Stromal cell of bone marrow (primary cell): ENCODE measurements at places on chromosomes 1 and 21.
A peak's percentile ranks its signal among the peaks of the same experiment; 100 is the strongest.

- DNase-seq: no peak
These were observed 52.2 kb upstream of the ROR1 start for GRCh38 chr1:63721531-63722189.

- DNase-seq: no peak
These were observed 36.8 kb upstream of the BMP8B start for GRCh38 chr1:39825432-39825941.

GRCh38 chr21:45499201-45499750 is 43.0 kb downstream of the SLC19A1 start:
- no peak for DNase-seq

GRCh38 chr21:45850181-45850580 is 131.4 kb upstream of the COL6A1 start:
- DNase-seq: no peak

DNA sequence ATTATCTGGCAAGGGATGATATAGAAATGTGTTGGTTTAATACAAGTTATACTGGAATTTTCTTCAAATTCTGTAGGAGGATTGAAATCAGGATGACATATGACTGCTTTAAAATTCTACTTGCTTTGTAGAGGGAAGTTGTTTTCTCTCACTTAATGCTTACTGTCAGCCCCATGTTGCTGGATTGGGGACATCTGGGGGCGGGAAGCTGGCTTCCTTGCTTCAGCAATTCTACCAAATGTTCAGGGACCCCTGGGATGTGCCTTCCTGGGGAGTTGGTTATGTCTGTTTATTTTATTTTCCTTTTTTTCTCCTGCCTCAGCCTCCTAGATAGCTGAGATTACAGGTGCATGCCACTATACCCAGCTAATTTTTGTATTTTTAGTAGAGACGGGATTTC is 63.5 kb downstream of the CNIH3 start:
- DNase-seq: no peak

GRCh38 chr1:28792644-28793121 is 19.3 kb upstream of the OPRD1 start:
- DNase-seq: no peak

- no peak for DNase-seq
These were observed 11.0 kb upstream of the C1QA start for GRCh38 chr1:22625262-22625925.

DNA sequence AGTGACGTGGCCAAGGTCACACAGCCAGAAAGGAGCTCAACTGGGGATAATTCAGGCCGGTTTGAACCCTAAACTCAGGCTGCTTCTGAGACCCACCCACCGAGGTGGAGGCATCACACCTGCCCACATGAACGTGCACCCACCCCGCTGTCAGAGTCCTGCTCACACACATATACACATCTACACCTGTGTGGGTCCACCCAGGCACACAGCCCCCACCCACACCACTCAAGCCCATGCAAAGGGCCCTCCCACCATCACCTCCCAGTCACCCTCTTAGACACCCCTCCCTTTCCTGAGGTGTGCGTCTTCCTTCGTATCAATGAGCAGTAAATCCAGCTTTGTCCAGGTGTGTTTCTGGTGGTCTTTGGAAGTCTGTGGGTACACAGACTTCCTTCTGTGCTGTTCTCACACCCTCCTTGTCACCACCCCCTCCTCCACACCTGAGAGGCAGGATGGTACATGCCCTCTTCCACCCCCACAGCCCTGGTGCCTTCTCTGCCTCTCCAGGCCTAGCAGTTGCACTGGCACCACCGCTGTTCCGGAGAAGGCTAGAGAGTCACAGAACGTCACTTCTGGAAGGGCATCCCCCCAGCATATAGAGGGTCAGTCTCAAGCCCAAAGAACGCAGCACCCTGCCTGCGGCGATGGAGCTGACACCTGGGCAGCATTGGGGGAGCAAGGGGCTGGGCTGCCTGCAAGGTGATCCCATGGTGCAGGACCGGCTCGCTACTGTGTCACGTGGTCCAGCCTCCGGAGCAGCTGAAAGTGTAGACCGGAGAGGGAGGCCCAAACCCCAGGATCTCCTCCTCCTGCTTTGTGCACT is 18.9 kb upstream of the FAM131C start:
- DNase-seq: no peak

- DNase-seq: no peak
These were observed 375.5 kb downstream of the PCP4 start for GRCh38 chr21:40242586-40243265.

DNA sequence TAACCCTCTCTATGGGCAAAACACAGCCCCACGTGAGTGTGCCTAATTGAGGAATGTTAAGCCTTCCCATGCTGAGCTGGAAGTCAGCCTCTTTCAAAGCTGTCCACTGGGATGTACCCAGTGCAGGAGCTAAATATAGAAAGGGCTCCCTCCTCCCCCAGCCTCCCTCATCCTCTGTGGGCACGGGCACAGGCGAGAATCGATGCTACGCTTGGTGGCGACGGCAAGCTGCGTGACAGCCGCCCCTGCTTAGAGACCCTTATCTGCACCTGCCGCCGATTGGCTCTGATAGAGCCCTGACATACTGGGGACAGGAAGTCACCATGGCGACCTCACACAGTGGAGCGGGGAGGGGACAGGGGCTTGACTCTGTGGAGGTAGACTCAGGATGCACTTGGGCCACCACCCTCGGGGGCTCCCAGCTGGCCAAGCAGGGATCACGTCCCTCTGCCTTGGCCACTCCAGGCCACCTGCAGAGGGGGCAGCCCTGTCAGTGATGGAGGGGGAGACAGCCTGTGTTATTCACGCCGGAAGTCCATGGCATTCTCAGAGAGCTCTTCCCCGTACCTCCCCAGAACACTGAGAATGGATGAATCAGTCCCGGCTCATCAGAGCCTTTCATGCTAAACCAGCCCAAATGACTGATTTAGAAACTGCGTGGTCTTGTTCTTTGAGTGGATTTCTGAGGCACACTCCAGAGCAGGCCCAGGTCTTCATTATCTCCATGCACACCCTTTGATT is 84.8 kb downstream of the KCND3 start:
- peak; percentile 4 for DNase-seq

GRCh38 chr21:25569084-25569483 is 38.2 kb downstream of the MRPL39 start:
- DNase-seq: no peak

DNA sequence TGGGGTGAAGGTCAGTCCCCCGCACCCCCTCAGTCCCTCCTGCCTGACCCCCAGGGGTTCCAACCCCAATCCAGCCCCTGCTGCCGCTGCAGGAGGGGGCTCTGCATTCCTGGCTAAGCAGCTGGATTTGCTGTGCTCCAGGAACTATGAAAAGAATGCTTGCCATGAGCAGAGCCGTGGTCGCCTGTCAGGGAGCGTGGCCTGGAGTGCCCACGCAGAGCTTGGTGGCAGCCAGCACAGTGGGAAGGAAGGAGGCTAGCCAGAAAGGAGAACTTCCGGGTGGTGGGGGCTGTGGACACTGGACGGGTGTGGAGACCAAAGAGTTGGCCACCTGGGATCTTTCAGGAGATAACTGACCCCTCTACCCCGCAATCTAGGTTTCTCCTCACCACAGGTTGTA is 5.6 kb downstream of the COL8A2 start:
- DNase-seq: no peak

DNA sequence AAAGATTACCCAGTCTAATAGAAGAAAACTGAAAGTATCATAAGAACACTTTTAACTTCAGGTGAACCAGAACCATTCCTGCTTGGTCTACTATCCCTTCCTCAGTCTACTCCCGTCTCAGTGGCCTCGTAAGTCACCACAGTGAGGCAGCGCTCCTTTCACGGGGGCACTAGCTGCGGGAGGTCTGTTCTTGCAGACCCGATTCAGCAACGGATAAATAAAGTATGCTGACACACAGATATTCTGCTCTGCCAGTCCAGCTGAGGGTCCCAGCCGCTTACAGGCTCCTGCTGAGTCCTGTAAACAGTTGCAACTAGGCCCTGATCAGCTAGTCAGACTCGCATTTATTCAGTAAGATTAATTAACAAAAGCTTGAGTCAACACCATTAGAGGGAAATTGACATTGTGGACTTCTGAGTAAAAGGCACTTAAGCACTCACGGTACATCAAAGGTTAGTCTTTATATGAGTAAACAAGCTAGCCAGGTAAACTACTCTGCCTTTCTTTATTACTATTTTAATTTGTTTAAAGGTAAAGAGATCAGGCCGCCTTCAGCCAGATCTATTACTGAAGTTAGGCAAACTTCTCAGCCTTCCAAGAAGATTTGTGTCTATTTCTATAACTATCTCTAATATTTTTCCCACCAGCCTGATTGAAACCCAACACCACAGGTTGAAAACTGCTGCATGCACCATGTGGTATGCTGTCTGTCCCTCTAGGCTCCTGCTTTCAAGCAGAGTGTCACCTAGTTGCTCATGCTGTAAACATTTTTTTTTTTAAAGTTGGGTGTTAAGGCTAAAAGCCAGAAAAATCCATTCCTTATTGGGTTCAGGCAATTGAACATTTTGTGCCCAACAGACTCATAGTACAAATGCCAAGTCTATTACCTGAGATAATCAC is 87.7 kb downstream of the INTS7 start:
- DNase-seq: no peak

DNA sequence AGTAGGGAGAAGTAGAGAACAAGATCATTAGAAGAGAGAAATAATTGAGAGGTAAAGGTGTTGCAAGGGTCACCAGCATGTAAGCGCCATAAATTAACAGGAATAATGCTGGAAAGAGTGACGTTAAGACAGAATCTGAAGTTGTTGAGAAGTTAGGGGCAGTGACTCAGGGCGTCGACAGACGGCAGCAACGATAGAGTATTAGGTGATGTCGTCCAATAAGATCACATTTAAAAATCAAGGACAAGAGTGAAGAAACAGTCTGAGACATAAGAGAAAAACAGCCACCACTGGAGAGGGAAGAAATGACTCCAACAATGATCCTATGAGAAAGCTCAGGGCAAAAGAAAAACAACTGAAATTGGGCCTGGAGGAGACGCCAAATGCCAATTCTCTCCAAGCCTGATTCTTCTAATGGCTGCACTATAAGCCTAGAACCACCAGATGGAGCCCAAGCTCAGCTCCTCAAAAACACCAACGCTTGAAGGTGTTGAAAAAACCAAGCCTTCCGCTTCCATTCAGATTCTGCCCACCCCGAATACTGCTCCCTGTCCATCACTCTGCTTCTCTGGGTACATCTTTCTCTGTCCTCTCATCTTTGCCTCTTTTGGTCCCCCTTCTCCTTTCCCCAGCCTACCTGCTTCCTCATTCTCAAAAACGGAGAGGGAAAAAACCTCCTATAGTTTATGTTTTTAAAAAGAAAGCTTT is 70.0 kb downstream of the LUZP1 start:
- DNase-seq: peak; percentile 67

GRCh38 chr21:38327984-38328383 is 71.2 kb downstream of the KCNJ15 start:
- peak; percentile 71 for DNase-seq

DNA sequence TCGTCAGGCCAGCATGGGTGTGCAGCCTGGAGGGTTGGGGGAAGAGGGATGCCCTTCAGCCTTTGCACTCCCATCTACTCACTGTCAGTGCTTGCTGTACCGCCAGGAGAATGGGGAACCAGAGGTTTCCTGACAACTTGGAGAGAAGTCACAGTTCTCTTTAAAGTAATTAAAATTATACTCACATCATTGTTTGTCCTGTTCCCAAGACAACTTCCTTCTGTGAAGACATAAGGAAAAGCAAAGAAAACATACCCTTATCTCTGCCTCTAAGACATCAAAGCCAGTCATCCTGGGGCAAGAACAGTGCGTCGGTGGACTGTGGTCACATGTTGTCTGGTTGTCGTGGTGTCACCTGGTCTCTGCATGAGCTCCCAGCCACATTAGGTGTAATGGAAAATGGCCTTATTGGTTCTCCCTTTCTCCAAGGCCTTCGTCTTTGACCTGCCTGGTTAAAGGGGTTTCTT is 17.6 kb downstream of the TRAF5 start:
- DNase-seq: no peak

DNA sequence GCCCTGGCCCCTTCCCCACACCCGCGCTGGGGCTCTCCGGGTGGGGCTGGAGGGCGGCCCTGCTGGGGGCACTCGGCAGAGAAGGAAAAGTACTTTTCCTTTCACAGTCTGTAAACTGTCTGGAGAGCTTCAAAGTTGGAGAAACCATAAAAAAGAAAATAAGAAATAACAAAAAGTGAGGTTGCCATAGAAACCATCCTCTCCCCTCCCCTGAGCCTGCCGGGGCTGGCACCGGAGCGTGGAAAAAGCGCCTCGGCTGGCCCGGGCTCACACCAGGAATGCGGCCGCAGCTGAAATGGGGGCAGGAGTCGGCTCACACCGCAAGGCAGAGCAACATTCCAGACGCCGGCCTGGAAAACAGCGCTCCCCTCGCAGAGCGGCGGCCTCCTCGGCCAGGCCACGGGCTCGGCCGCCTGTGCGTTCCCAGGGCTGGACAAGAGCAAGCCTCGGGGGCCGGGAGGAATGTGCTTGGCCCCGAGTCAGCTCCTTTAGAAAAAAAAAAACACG is 69.2 kb downstream of the MORN1 start:
- peak; percentile 87 for DNase-seq

- no peak for DNase-seq
These were observed 42.8 kb upstream of the PPP2R5A start for GRCh38 chr1:212242288-212242984.

DNA sequence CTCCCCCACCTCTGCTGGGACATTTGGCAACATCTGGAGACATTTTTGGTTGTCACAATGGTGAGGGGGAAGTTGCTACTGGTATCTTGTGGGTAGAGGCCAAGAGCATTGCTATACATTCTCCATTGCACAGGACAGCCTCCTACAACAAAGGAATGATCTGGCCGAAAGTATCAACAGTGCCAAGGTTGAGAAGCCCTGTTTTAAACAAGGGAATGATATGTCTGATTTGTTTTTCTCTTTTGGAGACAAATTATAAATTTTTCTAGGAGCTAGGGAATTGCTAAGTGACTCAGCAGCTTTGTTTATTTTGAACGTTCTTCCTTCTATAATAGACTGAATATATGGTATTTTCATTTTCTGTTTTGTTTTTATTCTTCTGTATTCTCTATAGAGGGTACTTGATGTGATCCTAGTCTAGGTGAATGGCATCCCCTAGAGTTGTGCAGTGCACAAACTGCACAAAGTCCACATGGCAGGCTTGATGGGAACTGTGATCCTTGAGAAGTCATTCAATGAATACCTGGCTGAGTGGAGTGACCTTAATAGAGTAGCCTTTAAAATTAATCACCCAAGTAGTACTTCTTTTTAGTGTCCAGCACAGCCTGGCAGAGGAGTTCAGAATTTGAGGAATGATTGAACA is 288.6 kb upstream of the USP24 start:
- no peak for DNase-seq

- DNase-seq: no peak
These were observed 68.9 kb downstream of the NRIP1 start for GRCh38 chr21:14995695-14996490.

GRCh38 chr21:38839328-38840286 is 33.9 kb downstream of the ETS2 start:
- peak; percentile 54 for DNase-seq

DNA sequence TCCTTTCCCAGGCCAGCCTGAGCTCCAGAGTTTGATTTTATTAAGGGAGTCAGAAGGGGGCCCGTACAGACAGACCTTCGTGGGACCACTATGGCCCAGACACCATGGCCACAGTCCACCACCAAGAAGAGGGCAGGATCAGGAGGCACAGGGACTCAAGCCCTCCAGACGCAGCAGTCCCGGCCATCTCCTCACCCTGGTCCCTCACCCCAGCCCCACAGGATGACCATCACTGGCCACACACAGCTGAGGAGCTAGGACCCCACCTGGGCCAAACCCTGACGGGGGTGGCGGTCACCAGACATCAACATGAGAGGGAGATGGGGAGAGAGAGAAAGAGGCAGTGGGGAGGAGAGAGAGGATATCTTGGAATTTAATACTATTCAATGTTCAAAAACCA is 29.2 kb upstream of the AGPAT3 start:
- DNase-seq: no peak

- no peak for DNase-seq
These were observed 73.8 kb downstream of the UMODL1 start for GRCh38 chr21:42144679-42145568.
